ENCODE measurements at places on chromosomes 7 and 10. TPM values are rescaled to one million over a fixed set of nuclear protein-coding genes. Genes with fewer than 3 reads are reported as not detected.

The AGAP4 gene
- 11.0 TPM for total RNA-seq

The TUBAL3 gene
- total RNA-seq, result not detected

The CXCL12 gene
- 0.90 TPM for total RNA-seq

- DNase-seq, result no peak
These were observed 144.1 kb downstream of the HERPUD2 start for GRCh38 chr7:35550831-35551230.

DNA sequence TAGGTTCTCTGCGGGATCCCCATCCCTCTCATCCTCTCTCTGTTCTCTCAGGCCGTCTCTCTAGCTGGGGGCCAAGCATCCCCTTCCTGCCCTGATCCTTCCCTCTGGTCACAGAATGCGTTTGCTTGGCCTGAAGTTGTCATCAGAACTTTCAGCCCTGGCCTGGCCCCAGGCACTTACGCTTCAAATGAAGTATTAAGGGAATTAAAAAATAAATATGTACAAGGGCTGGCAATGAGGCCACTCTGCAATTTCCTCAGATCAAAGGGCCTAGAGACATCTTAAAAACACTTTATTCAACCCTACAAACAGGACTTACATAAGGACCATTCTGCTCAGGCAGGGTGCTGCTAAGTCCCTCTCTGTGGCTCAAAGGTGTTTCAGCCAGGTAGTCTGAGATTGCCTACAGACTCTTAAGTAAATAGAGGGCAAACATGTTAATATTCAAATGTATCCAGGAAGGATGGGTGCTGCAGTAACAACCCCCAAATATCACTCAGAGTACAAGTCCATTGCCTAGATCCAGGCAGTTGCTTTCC is 16.0 kb downstream of the SFTPD start:
- DNase-seq, result no peak

Data from GM12878 (cell line).